ENCODE measurements at places on chromosomes 1 and 21.
A peak's percentile ranks its signal among the peaks of the same experiment; 100 is the strongest.

GRCh38 chr1:227192163-227192562 lies 126.1 kb downstream of the CDC42BPA start:
- DNase-seq: no peak

DNA sequence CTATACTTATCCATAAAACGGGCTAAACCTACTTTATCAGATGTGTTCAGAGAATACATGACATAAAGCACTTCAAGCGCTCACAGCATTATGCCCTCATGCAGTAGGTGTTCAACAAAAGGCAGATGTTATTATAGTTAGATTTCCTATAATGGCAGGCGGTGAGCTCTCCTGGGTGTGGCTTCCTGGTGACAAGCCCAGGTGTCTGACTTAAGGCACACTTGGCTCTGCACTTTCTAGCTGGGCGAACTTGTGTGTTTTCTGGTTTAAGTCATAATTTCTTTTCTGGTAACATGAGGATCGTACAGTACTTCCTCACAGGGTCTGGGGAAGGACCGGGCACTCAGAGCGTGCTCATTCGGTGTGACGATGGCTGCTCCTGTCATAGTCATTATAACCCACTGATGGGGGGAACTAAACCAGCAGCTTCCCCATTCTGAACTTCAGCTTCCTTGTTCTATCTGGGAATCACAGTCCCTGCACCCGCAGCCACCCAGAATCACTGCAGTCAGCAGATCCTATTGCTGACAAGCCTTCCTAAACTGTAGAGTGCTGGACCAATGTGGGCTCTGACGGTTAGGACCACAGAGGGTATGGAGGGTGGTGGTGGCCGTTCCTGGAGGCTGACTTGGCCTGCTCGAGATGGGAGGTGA lies 52.8 kb downstream of the IGSF21 start:
- no peak for DNase-seq

- DNase-seq: no peak
Measured at GRCh38 chr1:219123036-219123435, 50.6 kb upstream of the LYPLAL1 start.

DNA sequence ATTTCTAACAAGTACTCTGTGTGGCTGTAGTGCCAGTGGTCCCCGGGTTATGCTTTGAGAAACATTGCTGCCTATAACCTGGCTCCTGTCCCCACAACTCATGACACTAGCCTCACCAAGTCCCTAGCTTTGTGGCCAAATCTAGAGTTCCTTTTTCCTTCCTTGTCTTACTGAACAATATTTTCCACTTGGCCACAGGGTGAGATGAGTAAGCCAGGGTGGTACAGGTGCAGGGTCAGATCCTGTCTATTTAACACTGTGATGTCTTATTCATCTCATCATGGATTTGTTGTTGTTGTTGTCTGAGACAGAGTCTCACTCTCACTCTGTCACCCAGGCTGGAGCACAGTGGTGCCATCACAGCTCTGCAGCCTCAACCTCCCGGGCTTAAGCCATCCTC lies 18.6 kb downstream of the ARMH1 start:
- DNase-seq: no peak

DNA sequence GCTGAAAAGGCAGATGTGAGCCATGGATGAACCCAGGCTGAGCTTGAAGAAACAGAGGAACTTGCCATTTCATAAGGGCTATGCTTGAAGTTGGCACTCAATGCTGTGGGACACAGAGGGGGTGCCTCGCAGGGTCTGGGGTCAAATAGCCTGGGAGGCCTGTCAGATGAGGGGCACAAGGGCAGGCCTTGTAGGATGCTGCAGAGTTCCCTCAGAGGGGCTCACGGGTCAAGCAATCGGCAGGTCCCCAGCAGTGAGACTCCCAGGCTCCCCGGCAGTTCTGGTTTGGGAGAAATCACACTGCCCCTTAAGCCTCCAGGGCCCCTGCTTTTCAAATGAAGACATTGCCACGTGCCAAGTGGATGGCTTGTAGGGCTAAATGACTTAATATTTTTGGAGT lies 116.7 kb upstream of the GRIK3 start:
- DNase-seq: no peak

GRCh38 chr1:51488372-51489050 lies 30.6 kb downstream of the EPS15 start:
- DNase-seq: peak; percentile 13

DNA sequence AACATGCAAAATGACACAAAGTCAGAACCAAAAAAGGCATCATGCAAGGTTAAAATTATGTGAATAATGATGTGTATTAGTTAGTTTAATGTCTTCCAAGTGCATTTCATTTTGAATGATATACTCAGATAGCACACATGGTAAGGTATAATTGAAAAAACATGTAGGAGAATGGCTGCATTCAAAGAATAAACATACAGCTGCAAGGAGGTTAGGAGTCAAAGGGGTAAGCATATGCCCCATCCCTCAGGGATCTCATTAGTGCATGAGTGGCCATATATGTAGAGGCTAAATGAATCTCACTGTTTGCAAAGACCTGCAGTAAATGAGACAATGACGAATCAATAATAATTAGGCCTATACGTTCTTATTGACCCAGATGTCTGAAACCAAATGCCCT lies 179.7 kb upstream of the HOOK1 start:
- no peak for DNase-seq

DNA sequence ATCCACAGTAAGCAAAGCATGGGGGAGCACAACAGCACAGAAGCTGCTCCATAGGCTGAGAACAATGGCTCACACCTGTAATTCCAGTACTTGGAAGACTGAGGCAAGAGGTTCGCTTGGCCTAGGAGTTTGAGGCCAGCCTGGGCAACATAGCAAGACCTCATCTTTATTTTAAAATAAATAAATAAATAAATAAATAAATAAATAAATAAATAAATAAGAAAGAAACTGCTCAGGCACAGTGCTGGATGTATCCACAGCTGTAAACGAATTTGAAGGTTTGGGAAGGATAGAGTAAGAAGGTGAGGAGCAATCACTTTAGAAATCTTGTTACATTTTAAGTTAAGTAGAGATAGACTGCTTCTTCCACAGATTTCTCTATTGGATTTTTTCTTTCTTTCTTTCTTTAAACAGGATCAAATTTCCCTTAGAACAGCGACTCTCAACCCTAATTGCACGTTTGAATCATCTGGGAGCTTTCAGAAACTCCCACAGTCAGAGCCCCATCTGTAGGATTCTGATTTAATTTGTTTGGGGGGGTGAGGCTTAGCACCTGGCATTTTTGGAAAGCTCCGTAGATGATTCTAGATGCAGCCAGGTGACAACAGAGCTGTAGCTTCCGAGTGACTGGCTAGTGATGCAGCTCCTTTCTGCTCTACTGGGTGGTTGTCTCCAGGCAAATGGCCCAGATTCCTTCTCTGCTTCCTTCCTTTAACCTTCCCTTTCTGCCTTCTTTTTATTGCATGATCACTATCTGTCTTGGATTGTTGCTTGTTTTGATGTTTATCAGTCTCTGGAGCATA lies 53.5 kb downstream of the S1PR1 start:
- DNase-seq: no peak

Data from natural killer cell (primary cell).